ENCODE measurements at places on chromosomes 6 and 20.

GRCh38 chr6:7052443-7053011 is 55.2 kb upstream of the RREB1 start:
- no peak for DNase-seq

GRCh38 chr6:131937703-131938631 is 13.2 kb downstream of the CCN2 start:
- DNase-seq: no peak

DNA sequence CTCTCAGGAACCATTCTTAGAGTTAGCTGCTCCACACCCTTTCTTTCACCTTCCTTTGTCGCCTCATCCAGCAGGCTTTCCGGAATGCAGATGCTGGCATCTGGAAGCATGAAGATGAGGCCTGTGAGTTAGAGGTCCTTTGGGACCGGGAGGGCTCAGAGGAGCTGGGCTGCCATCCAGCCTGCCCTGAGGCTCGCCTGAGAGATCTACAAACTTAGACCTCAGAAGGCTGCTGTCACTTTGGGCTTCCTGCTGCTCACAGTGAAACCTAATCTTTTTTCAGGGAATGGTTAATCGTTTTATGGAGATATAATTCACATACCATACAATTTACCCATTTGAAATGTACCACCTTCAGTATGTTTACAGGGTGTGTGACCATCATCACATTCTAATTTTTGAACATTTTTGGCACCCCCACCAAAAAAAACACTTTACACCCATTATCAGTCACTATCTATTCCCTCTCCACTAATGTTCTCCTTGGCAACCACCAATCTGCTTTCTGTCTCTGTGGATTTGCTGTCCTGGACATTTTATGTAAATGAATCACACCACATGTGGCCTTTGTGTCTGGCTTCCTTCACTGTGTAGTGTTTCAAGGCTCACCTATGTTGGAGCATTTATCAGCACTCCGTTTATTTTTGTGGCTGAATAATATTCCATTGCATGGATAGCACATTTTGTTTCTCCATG is 20.0 kb upstream of the MPC1 start:
- no peak for DNase-seq

DNA sequence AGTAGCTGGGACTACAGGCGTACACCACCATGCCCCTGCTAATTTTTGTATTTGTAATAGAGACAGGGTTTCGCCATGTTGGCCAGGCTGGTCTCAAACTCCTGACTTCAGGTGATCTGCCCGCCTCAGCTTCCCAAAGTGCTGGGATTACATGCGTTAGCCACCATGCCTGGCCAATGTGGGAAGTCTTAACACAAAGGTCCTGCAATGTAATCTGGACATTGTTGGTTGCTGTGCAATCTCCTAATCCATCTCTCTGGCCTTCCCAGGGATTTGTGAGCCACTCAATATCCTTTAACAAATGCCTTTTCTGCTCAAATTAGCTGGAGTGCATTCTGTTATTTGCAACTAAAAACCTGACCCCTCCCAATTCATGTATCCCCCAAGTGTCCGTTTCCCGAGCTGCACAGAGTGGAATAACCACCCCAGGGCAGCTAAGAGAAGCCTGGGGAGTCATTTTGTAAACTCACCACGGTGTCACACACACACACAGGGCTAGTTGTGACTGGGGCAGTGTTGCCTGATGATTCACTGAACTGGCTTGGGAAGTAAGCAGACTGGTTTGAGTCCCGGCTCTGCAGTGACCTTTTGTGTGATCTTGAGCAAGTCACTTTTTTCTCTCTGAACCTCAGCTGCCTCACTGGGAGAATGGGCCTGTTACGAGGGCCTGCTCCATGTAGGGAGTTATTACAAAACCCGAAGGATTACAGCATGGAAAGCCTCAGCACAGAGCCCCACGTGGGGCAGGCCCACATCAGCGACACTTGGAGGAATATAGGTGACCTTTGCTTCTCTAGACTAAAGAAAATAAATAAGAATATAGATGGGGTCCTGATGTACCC is 152.3 kb downstream of the ZMYND8 start:
- no peak for DNase-seq
